Brain pericyte (primary cell): ENCODE measurements at places on chromosomes 7 and 10.

DNA sequence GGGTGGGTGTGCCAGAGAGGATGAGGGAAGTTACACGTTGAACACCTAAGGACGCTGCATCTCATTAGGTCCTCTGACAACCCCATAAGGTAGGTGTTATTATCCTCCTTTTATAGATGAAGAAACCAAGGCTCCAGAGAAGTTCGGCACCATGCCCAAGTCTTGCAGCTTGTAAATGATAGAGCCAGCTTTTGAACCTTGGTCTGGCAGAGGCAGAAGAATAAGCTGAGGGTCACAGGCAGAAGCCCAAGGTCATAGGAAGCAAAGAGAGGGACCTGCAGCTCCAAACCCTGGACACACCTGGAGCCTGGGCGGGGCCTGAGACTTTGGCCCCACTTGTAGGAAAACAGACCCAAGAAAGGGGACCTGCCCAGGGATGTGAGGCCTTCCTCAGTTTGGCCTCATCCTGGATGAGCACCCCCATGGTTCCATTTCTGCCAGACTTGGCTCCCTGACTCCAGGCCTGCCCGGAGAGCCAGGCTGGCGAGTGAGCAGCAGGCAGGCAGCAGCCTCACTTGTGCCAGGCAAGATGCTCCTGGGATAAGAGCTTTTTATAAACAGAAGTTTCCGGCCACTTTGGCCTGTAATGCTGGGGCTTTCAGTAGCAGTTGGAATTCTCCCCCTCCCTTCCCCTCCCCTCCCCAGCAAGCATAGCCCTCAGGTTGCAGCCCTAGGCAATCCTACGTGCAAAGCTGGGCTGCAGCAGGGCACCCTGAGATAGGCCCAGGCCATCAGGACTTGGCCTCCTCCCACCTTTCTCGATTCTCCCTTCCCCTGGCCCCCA lies 2.4 kb downstream of the KCNH2 start:
- DNase-seq = no peak

DNA sequence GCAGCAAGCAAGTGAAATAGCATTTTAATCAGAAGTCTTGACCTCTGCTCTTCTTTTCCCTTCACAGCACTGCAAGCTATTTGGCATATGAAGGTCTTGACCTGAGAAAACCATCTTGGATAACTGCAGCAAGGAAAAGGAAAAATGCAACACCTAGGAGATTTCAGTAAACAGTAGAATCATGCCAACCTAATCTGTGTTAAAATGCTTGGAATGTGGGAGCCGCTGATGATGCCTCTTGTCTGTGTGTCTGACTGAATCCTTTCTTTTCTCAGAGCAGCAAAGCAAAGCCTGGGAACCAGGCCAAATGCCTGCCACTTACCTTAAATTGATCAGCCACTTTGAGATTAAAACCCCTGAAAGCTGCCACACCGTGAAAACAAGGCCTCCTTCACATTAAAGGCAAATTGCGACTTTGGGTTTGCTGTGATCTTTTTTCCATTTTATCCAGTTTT lies 80.4 kb upstream of the CDK6 start:
- no peak for DNase-seq

DNA sequence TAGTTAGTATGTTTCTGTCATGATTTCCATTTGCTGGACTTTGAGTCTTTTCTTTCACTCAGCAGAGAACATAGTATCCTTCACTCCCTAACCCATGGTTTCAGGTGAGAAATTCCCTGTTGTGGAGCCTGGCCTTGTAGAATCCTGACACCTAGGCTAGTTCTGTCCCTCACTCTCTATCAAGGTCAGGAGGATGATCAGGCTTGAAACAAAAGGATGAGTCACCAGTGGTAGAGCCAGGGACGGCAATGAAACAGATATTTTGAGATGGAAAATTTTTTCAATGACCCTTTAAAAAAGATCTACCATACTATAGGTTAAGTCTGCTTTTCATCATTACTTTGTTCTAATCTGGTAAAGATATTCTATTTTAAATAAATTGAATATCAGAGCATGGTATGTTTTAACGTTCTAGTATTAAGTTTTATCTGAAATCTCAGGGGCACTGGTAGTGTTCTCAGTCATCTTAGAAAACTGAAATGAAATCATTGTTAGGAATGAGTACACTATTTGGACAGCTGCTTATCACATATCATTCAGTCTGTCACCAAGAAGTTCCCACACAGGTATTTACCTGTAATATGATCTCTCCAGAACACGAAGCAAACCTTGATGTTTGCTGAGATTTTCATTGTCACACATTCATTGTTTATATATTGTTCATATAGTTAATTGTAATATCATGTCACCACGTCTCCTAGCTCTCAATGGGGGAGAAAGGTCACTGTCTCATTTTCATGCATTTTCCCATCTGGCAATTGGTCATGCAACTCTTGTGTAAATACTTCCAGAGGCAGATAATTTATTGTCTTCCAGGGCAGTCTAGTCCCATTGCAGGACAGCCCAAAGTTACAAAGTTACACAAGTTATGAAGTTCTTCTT lies 299.9 kb upstream of the LRRTM3 start:
- no peak for DNase-seq

DNA sequence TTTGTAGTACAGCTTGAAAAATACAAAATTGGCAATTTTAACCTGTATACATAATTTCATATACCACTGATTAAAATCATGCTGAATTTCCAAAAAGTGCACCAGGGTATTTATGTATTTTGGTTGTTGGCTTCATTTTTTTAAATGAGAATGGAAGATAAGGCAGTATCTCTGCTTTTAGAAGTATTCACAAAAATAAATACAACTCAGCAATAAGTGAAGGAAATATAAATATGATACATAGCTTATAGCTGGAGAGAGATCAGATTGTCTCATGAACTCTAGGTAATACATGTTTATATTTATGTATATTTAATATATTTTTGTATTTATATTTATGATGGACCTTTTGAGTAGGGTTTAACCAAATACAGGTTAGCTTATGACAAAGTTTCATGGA lies 81.0 kb downstream of the KMT2E start:
- DNase-seq = no peak

- DNase-seq = peak; percentile 72
These were observed 55.0 kb upstream of the AKR1E2 start for GRCh38 chr10:4770801-4771553.

GRCh38 chr10:96830511-96831199 lies 1.4 kb upstream of the LCOR start:
- no peak for DNase-seq

- DNase-seq = no peak
These were observed 177.7 kb upstream of the GHITM start for GRCh38 chr10:83961620-83962019.

DNA sequence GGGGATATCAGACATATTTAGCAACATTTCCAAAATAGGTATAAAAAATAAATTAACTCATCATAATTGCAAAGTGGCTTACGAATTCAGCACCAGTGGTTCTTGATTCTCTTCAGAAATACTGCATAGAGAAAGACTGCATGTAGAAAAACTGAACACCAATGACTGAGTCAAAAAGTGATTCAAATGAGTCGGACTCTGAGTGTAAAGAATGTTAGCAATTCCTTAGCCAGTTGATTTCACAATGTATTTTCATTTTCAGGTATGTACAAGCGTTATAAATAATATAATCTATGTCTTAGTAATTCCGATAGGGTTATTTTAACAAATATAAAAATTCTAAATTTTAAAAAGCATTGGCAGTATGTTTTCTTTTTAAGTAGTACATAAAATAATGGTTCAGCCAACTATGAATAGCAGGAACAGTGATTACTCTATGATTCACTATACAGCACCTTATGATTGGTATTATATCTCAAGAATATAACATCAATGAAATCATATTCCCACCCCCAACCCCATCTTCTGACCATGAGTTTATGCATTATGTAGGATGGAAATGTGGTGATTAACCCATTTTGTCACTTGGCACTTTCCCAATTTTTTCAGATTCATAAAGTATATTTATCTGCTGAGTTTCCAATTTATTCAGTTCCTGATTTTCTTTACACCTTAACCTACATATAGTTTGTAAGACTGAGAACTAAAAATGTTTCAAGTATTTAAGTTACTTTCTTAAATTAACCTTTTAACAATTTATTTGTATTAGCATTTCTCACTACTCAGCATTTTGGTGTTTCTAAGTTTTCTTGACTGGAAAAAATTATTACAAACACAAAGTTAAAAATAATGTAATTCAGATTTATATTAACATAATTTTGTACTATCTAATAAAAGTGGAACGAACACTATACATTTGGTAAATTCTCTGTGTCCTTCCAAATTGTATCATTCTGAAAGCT lies 33.9 kb downstream of the DNAJC1 start:
- DNase-seq = no peak

DNA sequence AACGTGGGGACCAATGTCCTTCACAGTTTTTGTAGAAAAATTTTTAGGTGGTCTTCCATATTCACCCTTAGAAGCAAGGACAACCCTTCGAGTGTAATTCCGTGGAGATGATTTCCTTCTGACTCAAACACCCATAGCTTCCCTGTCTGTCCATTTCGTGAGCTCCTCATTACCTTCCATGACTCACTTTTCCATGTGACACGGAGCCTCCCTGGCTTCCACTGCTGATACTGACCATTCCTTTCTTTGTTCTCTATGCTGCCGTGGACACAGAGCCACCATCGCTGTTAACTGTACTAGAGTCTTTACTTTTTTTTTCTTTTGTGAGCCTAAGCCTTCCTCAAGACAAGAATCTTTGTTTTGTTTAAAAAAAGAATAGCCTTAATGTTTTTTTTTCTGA lies 12.5 kb upstream of the ARMS2 start:
- no peak for DNase-seq

- DNase-seq = peak; percentile 97
These were observed 78.5 kb downstream of the OAT start for GRCh38 chr10:124340033-124340760.

DNA sequence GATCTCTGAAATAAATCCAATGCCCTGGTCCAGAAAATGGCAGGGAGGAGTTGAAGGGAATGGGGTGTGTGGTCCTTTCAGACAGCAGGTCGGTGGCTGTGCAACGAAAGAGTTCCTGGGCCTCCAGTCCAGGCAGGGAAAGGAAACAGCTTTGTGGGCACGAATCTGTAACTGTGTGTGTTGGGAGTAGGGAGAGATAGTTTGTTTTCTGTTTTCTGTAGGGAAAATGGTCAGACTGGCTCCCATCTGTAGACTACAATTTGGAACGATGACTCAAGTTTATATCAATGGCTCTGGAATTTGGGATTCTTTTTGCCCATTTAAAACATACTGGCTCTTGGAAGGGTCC lies 2.6 kb upstream of the HOXA9 start:
- no peak for DNase-seq

DNA sequence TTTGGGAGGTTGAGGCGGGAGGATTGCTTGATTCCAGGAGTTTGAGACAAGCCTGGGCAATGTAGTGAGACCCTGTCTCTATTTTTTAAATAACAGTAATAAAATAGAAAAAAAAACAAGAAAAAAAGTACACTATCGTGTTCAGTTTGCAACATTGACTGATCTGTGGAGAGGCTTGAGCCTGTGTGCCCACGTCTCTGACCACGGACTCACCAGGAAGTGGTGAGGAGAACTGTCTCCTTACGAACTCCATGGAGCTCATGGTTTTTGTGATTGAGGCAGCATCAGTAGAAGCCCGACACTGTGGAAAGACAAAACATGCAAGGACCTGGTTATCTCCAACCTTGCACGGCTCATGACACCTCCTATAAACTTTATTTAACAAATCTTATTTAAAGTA lies 23.9 kb upstream of the DNAJB6 start:
- no peak for DNase-seq

DNA sequence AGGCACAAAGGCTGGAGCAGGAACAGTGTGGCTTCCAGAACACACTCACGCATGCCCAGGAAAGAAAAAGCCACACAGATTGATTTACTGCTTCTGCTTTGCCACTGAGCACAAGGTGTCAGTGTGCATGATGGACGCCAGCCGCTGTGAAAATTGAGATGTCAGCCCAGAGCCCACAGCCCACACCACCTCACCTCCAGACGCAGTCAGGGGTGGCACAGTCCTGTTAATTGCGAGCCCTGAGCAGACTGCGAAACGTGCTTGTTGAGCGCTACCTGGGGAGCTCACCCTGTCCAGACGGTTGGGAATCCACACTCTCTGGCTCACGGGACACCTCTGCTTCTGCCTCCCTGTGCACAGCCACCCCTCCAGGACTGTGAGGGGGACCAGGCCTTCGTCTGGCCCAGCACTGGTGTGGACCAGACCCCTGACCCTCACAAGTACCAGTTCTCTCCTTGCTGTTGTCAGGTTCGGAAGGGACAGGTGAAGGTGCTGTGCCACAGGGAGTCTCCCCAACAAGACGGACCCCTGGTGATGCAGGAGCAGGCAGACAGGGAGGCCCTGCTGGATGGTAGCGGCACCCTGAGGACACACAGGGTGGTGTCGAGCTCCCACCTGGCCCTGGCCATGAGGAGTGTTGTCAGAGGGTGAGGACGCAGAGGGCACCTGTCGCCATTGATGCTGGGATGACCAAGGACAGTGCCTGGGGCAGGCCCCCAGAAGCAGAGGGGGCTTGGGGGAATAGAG lies 15.3 kb downstream of the RASGEF1A start:
- DNase-seq = no peak

- no peak for DNase-seq
These were observed 45.5 kb upstream of the TARP start for GRCh38 chr7:38318803-38319416.

DNA sequence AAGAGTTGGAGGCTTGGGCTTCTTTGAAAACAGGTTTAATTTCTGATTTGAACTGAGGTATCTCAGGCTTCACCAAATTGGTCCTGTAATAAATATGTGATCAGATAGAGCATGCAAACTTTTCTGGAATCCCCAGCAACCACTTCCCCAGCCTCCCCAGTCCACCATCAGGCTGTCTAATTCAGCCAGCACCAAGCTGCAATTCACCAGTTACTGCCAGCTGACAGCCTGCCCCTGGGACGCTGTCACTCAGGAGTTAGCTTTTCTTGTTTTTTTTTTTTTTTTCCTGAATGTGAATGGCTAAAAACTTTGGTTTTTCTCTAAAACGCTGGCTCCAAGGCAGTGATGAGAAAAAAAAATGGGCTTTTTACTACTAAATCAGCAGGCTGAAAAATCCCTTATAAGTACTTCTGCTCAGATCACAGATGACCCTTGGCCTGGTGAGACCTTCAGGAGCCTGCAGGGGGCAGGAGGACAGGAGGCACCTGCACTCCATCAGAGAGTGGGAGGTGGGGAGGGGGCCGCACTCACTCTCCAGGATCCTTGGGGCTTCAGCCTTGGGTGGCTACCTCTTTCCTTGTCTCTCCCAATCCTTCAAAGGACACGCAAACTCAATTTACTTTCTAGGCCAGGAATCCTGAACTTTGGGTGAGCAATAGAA lies 349.4 kb downstream of the GATA3 start:
- no peak for DNase-seq
